ENCODE measurements at places on chromosomes 3 and 15. TPM values are rescaled to one million over a fixed set of nuclear protein-coding genes. Genes with fewer than 3 reads are reported as not detected.

Gene NDN
- not detected for total RNA-seq

Gene PLCH1
- not detected for total RNA-seq

Gene GOLGA8S
- total RNA-seq, result 0.30 TPM

Gene LYSMD4
- total RNA-seq, result 19.0 TPM

DNA sequence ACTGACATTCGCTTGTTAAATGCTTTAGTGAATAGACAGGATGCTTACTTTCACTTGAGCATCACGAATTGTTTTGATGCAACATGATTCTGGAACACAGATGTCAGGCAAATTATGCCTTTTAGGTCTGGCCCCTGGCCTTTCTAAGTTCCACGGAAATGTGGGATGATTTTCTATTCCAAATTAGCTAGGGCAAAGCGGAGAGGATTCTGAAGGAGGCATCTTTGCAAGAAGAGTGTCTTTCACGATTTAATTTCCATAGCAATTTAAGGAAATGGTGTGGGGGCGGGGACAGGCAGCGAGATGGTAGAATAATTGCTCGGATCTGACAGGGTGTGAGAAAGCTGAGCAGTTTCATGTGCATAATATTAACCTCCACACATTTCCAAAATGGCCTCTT is 238.5 kb upstream of the KCNMB2 start:
- no peak for DNase-seq

DNA sequence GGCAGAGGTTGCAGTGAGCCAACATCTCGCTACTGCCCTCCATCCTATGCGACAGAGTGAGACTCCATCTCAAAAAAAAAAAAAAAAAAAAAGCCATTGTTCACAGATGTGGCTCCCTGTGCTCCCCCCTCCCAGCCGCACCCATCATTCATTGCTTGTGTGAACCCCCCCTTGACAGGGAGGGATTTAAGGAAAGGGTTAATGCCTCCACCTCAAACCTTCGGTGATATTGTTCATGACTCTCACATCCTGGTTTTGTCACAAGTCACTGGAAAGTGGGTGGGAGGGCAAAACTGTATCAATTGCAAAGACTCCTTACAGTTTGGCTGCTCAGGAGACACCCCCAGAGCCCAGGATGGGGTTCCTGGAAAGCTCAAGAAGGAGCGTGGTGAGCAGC is 7.7 kb downstream of the SLC6A6 start:
- no peak for DNase-seq

GRCh38 chr3:183500981-183501704 is 54.4 kb downstream of the KLHL6 start:
- DNase-seq, result no peak

GRCh38 chr3:100331660-100332059 is 2.9 kb upstream of the NIT2 start:
- DNase-seq, result no peak

All from CD4-positive, alpha-beta memory T cell (primary cell).